ENCODE measurements at places on chromosomes 5 and 9.

DNA sequence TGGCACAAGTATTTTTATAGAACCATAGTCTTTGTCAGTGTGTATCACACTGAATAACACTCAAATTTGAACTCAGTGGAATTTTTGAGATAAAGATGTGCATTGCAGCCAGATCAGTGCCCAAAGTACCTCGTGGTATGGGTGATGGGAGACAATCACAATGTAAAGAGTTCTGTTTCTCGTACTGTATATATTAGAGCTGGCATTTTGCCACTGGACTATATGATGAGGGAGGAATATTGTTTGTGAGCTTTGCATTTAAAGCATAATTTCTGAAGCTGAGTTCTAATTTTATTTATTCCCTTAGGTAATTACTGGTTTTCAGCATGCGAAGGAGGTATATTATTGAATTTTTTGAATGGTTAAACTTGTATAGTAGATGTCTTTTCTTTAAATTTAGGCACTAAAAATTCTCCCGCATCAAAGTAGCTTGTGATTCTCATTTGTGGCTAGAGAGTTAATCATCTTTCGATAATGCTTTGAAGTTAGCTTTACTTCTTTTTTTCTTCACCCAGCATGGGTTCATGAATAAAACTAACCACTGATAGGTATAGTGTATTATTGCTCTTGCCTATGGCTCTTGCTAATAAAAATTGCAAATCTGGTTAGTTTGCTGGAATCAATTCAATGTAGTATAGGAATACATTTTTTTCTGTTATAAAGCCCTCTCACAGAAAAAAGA, 43.1 kb downstream of the PAM start:
- DNase-seq: no peak

- no peak for DNase-seq
Observed at GRCh38 chr5:82975396-82975795, 101.8 kb downstream of the TMEM167A start.

DNA sequence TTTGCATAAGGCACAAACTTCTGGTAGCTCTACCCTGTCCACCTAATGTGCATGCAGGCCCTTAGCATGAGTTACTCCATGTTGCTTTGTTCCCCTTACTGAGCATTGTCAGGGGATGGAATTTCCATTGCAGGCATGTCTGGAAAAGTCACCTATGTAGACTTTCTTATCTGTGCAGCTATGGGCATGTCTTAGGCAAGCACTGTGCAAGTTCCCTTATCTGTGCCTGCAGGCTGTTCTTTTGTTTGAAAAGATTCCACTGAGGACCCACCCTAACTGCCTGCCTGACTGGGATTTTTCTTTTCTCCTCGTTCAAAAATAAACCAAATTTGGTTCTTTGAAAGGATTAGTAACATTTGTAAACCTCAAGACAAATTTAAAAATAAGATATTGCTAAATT, 587.0 kb downstream of the CDH18 start:
- no peak for DNase-seq

GRCh38 chr5:67437905-67438845, 241.6 kb upstream of the CD180 start:
- DNase-seq: no peak

- DNase-seq: no peak
Observed at GRCh38 chr5:143083006-143083405, 312.8 kb downstream of the ARHGAP26 start.

- DNase-seq: peak; percentile 81
Observed at GRCh38 chr9:116390303-116391228, 237.0 kb downstream of the PAPPA start.

GRCh38 chr5:167631191-167631590, 660.3 kb upstream of the WWC1 start:
- no peak for DNase-seq

- no peak for DNase-seq
Observed at GRCh38 chr5:128135286-128135685, 51.7 kb downstream of the SLC12A2 start.

- no peak for DNase-seq
Observed at GRCh38 chr5:38551030-38552017, 5.1 kb downstream of the LIFR start.

DNA sequence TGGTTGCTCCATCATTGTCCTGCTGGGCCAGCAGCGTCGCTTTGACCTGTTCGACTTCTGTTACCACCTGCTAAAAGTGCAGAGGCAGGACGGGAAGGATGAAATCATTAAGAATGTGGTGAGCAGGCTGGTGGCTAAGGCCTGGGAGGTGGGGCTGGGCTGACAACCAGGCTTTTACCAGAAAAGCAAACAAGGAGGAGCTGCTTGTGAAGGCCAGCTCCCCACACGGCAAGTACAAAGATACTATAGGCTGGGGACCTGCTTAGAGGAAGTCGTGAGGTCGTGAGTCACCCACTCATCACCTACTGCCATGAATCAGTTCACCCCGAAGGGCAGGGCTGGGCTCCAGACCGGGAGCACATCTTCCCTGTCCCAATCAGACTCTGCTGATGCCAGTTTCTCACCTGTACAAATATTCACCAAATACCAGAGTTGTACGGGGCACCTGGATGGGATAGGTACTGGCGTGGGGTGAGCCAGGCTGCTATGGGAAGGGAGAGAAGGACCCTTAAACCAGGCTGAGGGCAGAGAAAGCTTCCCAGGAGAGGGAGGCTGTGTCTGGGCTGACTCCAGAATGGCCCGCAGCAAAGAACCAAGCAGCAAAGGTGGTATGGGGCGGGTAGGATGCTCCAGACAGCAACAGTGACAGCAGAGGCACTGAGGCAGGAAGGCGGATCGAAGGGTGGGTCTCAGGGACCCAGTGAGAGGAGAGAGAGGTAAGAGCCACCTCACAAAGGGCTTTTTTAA, 69.3 kb upstream of the NIPAL4 start:
- no peak for DNase-seq

DNA sequence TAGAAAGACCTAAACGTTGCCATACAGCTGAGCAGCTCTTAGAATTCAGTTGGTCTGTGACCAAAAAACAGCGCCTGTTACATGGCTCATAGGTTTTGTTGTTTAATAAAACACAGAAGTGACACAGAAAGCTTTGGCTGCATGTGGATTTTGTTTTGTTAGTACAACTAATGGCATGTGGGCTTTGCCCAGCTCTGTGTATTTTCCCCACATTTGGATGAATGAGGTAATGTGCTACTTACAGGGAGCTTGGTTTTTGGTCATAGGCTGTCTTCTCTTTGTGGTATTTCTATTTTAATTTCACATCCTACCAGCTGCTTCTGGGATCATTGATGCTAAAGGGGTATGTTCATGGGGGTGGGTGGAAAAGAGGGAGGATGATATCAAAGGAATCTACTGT, 37.0 kb upstream of the POU4F3 start:
- DNase-seq: no peak

DNA sequence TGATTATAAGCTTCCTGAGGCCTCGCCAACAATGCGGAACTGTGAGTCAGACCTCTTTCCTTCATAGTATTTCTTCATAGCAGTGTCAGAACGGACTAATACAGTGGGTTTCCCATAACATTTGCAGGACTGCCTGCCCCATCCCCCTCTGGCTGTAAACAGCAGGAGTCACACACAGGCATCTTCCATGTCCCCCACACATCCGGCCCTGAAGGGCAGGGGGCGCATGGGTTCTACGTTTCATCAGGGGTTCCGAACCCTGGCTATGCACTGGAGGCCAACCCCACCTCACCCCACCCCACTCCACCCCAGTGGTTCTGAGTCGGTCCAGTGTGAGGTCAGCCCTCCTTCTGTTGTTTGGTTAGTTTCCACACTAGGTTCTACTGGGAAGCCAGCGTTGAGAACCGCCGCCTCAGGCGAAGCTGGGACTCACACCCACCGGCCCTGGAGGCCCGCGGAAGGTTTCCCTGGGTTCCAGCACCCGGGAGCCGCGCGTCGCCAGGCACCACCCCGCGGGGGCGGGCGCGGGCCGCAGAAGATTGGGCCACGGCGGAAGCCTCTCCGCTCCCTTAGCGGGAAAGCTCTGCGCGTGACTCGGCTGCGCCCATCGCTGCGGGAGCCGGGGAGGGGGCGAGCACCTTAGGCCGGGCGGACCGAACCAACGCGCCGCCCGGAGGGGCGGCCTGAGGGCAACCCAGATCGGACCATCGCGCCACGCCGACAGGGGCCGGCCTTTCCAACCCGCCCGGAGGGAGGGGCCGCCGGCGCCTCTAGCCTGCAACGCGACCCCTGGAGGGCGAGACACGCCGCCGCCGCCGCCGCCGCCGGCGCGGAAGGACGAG, at the start of gene RUSC2:
Gene RUSC2 (plus strand): TSS at position 799 of the 842 bp plus-strand sequence. CDS start 56,411 bp downstream, outside the sequence.
- peak; percentile 27 for DNase-seq

- no peak for DNase-seq
Observed at GRCh38 chr5:69092969-69093368, 845 bp upstream of the SLC30A5 start.

DNA sequence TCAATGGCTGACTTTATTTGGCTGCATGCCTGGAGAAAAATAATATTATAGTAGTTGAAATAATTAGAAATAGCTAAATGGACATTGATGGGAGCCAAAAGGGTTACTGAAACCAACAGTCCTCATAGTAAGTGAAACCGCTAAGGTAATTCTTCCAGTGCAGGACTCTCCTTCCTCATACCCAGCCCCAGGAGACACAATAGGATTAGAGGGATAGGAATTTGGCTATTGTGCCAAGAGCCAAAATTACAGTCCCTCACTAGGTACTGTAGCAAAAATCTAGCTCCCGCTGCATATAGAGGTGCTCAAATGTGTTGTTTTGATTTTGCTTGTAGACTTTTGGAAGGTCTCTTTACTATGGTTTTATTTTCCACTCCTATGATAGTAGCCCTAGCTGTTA, 20.2 kb downstream of the GLDC start:
- DNase-seq: no peak

GRCh38 chr5:6820851-6821479, 107.7 kb downstream of the TENT4A start:
- peak; percentile 53 for DNase-seq

DNA sequence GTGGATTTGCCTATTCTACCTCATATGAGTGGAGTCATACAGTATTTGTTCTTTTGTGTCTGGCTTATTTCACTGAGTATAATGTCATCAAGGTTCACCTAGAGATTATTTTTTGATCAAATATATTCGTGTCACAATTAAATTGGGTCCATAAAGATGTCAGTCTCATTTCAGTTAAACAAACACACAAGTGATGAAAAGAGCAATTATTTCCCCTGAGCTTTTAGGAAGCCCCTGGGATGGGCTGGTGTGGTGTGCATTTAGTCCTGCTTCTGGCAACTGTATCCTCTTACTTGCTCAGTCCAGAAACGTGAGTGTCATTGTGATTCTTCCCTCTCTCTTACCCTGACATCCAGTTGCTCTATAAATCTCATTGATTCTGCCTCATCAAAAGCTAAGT, 52.8 kb upstream of the CARTPT start:
- no peak for DNase-seq

GRCh38 chr5:66136053-66136452, 8.0 kb upstream of the SREK1 start:
- no peak for DNase-seq

GRCh38 chr9:127049044-127049443, 73.4 kb downstream of the ANGPTL2 start:
- no peak for DNase-seq

DNA sequence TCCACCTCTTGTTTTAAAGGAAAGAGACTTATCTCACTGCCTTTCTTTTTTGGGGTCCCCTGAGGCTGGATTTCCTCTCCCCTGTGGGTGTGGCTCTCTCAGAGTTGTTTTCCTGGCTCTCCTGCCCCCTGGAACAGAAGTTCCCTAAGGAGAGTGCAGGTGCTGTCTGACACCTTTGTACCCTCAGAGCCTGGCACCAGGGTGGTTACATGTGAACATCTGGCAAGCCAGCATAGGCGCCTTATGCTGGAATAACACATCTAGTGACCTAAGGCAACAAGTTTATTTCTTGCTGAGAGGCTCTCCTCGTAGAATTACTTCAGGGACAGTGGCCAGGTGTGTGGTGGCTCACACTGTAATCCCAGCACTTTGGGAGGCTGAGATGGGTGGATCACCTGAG, 172.9 kb upstream of the PTCH1 start:
- no peak for DNase-seq

- DNase-seq: no peak
Observed at GRCh38 chr9:114026335-114026734, 51.8 kb downstream of the AMBP start.

DNA sequence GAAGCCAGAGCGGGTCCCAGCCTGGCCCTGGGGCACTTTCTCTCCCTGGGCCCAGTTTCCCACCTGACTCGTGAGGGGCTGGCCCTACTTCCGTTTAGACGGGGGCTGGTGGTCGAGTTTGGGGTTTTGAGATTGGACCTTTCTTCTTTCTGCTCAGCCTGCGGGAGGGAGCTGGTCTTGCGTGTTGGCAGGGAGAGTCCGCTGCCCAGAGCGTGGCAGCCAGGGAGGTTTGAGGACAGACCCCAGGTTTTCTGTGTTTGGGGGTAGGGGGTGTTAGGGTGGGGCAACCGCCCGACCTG, 6.0 kb upstream of the PITX1 start:
- no peak for DNase-seq

DNA sequence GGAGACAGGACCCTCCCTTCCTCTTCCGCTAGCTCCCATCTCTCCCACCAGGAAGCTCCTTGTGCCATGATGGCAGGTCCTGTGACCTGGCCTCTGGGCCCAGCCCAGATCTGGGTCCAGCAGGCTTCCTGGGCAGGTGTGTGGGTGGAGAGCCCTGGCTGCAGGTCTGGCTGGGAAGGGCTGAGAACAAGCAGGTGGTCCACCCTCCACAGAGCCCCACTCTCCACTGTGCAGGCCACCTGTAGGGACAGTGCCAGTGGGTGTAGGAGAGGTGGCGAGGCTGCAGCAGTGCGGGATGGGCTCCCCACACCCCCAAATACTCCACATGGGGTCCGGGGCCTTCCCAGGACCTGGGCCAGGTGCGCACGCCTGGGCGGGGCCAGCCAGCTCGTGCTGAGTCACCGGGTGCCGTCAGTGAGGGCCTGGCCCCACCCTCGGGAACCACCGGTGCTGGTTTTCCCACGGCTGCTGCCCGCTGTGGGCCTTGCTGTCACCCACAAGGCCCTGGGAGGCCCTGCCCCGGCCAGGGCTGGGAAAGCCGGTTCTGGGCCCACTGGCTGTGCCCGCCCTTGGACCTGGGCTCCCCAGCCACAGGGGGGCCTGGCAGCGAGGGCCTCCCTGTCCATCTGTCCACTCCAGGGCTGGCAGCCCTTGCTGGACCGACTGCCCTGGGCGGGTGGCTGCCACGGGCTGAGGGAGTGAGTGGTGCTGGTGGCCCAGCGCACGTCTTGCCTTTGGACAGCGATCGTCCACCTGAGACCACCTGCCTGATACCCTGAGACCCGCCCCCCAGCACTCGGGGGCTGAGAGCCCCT, 9.3 kb upstream of the NRARP start:
- no peak for DNase-seq

- no peak for DNase-seq
Observed at GRCh38 chr5:76626738-76627137, 3.5 kb upstream of the F2RL2 start.

GRCh38 chr5:200985-201384, 9.7 kb downstream of the LRRC14B start:
- no peak for DNase-seq

Data from NCI-H524 treated with DMSO at 0.1 percent for 48 hours (cell line).